Cardiac ventricle fibroblast (primary cell): ENCODE measurements at places on chromosomes 5 and 9. TPM values are rescaled to one million over a fixed set of nuclear protein-coding genes. Genes with fewer than 3 reads are reported as not detected.

The FEM1C gene
- total RNA-seq, result 16.2 and 19.4 TPM in 2 replicates

The TESK1 gene
- 17.8 and 21.0 TPM in 2 replicates for total RNA-seq

The FOXD4L3 gene
- 0.34 TPM in 1 of 2 replicates, not detected in the other for total RNA-seq

The MARCHF3 gene
- total RNA-seq, result 3.7 and 4.6 TPM in 2 replicates

The SPINK7 gene
- total RNA-seq, result not detected in 2 replicates

The OLFML2A gene
- total RNA-seq, result 1.5 and 1.6 TPM in 2 replicates

The FOXD4L4 gene
- total RNA-seq, result not detected in 2 replicates

The GZMA gene
- total RNA-seq, result not detected in 2 replicates
